ENCODE measurements at places on chromosomes 13 and 19.

- DNase-seq = no peak
Observed at GRCh38 chr13:87590518-87590917, 80.7 kb upstream of the SLITRK5 start.

GRCh38 chr13:113533161-113533840 is 42.8 kb upstream of the DCUN1D2 start:
- DNase-seq = no peak

GRCh38 chr13:110396476-110396875 is 89.4 kb downstream of the COL4A2 start:
- DNase-seq = no peak

DNA sequence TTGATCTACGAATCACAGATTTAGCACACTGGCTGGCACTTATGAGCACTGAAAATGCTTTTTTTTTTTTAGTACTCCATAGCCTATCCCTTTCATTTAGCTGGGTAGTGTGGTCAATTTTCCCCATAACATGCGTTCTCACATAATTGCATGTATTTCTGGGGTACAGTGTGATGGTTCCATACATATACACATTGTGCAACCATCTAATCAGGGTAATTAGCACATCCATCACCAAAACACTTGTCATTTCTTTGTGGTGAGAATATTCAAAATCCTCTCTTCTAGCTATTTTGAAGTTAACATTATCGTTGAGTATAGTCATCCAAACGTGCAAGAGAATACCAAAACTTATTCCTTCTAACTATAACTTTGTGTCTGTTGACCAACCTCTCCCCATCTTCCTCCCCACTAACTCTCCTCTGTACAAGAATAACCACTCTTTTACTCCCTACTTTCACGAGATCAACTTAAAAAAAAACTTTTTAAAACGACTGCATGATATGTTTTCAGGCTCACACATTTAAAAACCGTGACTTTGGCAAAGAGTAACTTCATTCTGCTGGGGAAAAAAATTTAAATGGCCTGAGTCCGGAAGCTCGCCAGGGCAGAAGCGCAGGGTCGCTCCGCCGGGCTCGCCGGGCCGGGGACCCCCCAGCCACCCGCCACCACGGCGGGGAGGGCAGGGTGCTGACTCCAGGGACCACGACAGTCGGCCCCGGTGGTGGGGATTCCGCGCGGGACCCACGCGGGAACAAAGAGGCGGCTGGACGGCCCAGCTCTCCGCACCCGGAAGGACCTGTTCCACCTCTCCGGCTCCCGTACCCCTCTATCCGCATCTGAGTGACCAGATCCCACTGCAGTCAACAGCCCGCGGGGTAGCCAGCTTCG is 868 bp upstream of the UBAC2 start:
- no peak for DNase-seq

- no peak for DNase-seq
Observed at GRCh38 chr13:112980434-112980833, 11.4 kb downstream of the MCF2L start.

DNA sequence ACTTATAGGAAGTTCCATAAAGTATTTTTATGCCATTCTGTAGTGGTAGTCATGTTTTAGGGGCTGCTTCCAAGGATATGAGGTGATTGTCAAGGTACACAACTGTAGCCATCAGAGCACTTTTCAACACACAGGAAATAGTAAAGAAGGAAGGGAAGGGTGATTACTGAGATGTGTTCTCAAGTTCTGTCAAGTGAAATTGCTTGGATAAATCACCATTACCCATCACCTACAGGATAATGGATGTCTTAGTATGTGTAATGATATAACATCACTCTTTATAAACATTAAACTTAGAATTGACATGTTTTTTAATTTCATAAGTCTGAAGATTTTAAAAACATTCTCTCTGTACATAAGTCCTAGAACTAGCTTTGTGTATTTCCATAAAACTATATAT is 487.9 kb downstream of the DCT start:
- no peak for DNase-seq

DNA sequence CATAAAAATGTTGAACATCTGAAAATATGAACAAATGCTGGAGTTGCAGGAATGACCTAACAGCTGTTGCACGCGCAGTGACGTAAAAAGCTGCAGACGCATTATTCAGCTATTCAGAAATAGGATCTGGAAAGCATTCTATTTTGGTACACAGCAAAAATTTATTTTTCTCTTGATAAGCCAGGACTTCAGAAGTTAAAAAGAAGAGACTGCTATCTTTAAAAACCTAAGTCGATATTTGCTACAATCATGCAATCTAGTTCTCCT is 36.9 kb upstream of the STARD13 start:
- DNase-seq = no peak

DNA sequence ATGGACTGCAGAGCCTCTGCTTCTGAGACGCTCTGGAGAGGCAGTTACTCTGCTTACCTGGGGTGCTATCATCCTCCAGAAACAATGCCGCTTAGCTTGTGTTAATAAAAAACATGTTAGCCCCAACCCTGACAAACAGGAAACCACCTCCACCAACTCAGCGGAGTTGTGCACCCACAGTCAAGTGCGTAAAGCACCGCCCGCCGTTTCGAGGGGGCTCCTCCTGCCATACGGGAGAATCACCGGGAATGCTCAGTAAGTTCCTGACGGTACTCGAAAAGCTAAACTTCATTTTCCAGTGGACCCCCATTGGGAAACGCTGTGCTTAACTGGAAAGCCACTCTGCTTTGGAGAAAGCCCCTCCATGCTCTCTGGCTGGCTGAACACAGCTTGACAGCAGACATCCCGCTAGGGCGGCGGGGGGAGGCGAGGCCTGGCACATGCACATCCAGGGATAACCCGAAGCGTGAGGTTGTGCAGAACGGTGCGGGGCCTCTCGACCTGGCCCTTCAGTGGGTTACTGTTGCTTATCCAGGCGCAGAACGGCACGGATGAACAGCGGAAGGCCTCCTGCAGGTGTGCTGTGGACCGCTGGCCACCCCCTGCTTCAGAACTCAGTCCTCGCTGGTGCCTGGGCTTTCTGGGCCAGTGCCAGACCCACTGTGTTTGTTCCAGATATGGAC is 17.1 kb downstream of the GAS6 start:
- DNase-seq = no peak

GRCh38 chr19:371501-372168 is 27.0 kb upstream of the MIER2 start:
- no peak for DNase-seq

- DNase-seq = peak; percentile 60
Observed at GRCh38 chr13:46387064-46387851, at the start of gene RUBCNL. Gene RUBCNL, minus strand, starts transcription at chr13:46387252. Its CDS starts 14,777 bp downstream, at chr13:46372475.

GRCh38 chr13:31442571-31442970 is 242.8 kb downstream of the B3GLCT start:
- DNase-seq = no peak
